ENCODE measurements at places on chromosomes 7 and 10.

DNA sequence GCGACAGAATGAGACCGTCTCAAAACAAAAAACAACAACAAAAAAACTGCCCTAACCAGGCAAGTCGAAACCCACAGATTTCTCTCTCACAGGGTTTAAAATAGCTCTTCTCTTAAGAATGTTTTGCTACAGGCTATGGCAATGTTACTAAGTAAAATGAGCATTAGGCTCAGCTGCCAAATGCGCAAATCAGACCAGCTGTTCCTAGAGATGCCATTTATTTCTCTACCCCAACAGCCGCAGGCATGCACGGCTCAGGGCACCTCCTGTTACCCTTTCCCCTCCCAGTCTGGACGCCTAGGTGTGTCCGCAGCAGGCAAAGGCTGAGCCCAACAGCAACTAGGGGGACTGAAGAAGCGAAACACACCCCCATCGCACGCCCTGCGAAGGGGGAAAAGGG, 168.3 kb upstream of the MBL2 start:
- no peak for DNase-seq

DNA sequence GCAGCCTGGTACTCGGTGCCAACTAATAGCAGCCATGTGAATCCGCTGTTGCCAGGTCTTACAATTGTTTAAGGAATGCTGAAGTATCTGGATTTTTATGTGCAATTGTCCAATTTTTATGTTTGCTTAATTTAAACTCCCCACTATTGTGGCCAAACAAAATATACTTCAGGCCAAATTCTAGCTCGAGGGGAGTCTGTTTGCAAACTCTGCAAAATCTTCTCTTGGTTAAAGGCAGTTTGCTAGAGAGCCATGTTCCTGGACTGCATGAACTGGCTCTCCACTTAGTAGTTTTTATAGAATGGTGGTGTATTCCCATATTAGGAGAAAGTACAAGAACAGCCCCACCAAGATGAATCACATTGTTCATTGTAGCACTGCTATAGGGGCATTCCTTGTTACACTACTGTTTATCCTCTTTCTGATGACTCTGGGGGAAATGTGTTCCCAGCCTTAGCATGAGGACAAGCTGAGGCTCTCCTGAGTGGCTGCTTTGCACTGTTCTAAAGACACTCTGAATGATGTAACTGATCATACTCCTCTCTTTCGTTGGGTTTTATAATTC, 178.0 kb upstream of the GLI3 start:
- no peak for DNase-seq

- no peak for DNase-seq
Observed at GRCh38 chr10:13371897-13372470, 23.9 kb upstream of the SEPHS1 start.

DNA sequence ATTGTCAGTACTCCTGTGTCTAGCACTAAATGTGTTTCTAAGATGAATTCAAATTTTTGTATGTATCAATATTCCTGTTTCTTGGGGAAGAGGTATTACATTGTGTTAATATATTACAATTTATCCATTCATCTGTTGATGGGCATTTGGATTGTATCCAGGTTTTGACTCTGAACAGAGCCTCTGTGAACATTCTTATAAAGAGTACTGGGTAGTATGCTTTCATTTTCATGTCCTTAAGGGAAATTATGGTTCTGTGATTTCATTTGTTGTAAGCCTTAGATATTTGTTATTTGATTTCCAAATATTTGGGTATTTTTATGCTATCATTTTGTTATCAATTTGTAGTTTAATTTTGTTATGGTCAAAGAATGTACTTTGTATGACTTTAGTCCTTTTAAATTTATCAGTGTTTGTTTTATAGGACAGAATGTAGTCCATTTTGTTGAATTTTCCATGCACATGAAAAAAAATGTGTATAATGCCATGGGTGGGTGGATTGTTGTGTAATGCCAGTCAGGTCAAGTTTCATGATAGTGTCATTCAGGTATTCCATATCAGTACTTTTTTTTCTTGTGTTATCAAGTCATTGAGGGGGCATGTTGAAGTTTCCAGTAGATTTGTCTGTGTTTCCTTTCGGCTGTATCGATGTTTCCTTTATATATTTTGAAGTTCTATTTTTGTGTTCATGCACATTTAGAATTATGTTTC, 38.4 kb downstream of the STAM start:
- DNase-seq: no peak

All from activated CD8-positive, alpha-beta memory T cell treated with anti-CD3 and anti-CD28 coated beads for 1 hour (primary cell).